Mucosa of descending colon (tissue), 3 donors: ENCODE measurements at places on chromosomes 4 and X.

DNA sequence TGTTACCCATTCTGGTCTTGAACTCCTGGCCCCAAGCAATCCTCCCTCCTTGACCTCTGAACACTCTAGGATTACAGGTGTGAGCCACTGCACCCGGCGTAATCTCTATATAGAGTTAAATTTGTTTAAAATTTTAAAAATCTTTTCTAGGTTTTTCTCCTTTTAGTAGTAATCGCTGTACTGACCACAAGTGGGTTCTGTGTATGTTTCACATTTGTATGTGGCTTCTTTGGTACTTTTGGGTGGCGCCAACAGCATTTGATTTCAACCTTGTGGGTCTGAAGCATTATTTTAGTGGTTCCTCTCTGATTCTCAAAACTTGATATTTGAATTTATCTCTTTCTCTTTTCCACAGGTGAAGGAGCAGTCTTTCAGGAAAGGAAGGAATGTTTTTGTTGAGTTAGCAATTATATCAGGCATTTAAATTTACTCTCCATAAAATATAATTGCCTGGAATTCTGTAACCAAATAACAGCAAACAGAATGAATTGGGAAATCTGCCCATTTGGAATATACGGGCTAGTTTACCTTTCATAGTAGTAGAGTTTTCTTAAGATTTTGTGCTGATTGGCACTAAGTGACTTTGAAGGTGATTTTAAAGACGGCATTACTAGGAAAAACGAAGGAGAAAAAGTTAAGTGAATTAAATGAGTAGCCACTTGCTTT is 29.5 kb downstream of the ARHGAP10 start:
- DNase-seq, result no peak

- no peak for DNase-seq
Measured at GRCh38 chrX:17809273-17809672, 51.8 kb downstream of the RAI2 start.

GRCh38 chr4:169861593-169861992 is 103.8 kb upstream of the HPF1 start:
- DNase-seq, result peak; percentile 35

GRCh38 chr4:6350646-6351045 is 81.0 kb downstream of the WFS1 start:
- no peak for DNase-seq

GRCh38 chr4:184328022-184328736 is 110.5 kb upstream of the ENPP6 start:
- no peak for DNase-seq

DNA sequence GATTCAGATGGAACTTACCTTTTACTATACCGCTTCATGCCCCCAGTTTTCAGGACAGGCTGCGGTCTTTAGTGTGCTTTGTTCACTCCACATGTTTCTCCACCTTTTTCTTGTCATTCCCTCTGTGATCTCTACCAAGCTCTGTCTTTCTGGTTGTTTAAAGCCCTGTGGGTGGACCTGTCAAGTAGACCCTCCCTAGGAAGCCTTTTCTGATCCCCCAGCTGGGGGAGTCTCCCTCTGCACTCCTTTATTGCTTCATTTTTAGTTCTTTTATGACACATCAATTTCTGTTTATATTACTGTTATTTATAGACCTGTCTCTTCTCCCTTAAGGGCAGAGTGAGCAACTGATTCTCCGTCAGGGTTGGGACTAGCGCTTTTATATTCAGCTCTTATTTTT is 150.2 kb downstream of the C4orf33 start:
- DNase-seq, result no peak

GRCh38 chrX:101407167-101407747 is 468 bp downstream of the GLA start:
- no peak for DNase-seq

DNA sequence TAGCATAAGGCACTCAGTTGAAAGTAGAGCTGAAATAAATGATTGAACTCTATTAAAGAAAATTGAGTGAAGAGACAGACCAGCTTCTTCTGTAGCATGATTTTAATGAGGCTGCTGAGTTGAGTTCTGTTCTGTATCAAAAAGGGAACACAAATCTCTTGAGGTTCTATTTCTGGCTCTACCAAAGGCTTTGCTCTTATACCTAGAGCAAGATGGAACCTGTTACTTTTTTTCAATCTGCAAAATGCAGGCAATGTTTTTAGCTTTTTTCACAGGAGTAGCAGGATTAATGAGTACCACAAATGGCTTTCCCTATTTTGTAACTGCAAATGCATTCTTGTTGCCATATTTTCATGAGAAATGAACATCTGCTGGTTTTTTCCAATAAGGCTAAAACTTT is 4.2 kb upstream of the ERVMER34-1 start:
- DNase-seq, result no peak

- no peak for DNase-seq
Measured at GRCh38 chrX:1134156-1134555, 78.3 kb downstream of the CRLF2 start.

DNA sequence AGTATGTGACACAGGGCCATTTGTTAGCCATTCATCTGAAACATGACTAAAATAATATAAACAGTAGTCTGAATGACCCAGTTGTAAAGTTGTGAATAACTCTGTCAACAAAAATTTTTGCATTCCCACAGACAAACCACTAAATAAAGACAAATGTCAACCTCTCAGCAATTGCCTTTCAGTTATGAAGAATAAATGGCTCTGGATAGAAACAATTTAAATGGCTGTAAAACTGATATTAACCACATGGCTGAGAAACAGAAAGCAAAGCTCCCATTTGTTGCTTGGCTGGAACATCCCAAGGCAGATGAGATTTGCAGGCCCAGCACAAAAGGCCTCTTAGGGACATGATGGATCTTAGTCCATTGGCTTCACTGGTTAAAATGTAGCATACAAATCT is 296.3 kb downstream of the GALNTL6 start:
- no peak for DNase-seq

DNA sequence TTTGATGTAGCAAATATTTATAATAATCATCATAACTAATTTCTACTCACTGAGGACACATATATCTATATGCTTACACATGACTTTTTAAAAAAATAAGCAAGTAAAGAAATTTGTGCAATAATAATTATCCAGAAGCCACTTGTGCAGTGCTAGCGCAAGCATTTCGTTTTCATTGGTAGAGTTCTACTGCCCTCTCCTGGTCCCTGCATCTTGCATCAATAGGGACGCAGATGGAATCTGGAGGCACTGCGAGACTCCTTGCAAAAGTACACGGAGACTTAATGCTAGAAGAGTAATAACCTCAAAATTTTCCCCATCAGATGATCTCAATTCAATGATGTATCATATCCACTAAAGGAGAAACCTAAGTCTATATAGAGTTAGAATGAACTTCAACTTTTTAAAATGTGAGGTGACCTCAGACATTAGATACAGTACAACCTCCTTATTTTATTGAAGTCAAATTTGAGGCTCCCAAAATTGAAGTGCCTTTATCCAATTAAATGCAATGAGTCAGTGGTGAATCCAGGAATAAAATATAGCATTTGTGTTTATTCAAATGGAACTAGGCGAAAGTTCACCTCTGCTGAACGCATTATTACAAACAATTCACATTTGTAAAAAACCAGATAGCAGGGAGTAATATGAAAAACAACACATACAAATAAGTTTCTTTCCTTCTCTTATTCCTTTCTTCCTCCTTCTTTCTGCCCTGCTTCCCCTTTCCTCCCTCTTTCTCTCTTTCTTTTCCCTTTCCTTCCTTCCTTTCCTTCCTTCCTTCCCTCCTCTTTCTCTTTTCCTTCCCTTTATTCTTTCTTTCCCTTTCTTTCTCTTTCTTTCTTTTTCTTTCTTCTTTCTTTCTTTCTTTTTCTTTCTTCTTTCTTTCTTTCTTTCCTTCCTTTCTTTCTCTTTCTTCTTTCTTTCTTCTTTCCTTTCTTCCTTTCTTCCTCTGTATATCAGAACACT is 450.0 kb downstream of the ANKRD50 start:
- no peak for DNase-seq

- DNase-seq, result no peak
Measured at GRCh38 chr4:119663160-119663788, 34.7 kb upstream of the PDE5A start.

- DNase-seq, result no peak
Measured at GRCh38 chr4:10079912-10080588, 36.5 kb downstream of the WDR1 start.

GRCh38 chr4:60759518-60760245 is 440.4 kb upstream of the ADGRL3 start:
- no peak for DNase-seq

GRCh38 chr4:30725562-30725961 is 5.4 kb downstream of the PCDH7 start:
- no peak for DNase-seq

- no peak for DNase-seq
Measured at GRCh38 chrX:111518667-111519066, 7.2 kb downstream of the SERTM2 start.

DNA sequence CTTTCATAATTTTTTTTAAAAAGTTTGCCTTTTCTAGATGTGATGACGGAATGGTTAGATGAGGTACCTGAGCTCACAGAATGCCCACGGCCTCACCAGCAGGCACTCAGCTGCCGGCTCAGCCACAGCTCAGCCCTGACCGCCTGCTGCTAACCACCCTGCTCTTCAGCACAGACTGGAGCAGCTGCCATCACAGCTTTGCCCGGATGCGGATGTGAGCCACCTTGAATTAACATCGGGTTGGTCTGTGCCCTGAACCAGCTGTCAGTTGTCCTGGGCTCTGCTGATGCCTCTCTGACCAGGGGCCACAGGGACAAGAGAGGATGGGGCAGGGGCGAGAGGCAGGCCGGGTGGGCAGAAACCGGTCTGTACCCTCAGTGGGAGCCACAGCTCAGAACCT is 93.3 kb downstream of the HMX1 start:
- no peak for DNase-seq

GRCh38 chr4:105719204-105719603 is 10.6 kb downstream of the GSTCD start:
- no peak for DNase-seq

DNA sequence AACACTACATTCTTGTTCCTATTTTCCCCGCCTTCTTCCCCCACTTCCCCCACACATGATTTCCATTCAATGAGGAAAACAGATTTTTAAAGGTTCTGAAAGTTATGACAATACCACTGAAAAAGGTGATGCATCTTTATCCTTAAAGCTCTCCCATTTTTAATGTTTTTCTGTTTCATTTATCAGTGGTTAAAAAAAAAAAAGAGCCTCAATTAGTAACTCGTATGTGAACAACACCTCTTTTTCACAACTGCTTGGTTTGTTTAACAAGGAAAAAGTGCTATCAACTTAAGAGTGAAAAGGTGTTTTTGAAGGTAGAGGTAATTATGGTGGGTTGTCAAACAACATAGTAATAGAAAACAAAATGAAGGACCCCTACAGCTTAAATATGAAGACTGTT is 8.2 kb upstream of the CAMK2D start:
- no peak for DNase-seq

- no peak for DNase-seq
Measured at GRCh38 chr4:185734214-185734613, 77.8 kb downstream of the SORBS2 start.

- DNase-seq, result no peak
Measured at GRCh38 chr4:188246488-188246887, 107.2 kb downstream of the TRIML1 start.

DNA sequence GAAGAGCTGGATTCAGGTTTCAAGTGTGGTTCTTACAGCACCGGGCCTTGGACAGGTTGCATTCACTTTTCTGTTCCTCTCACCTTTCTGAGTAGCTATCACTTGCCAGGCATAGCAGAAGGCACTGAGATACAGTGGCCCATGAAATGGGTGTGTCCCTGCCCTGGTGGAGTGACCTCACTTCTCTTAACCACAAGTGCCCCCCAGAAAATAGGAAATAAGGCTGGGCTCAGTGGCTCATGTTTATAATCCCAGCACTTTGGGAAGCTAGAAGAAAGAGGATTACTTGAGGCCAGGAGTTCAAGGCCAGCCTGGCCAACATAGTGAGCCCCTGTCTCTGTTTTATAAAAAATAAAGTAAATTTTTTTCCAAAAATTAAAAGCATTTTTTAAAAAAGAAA is 101.7 kb upstream of the KIT start:
- no peak for DNase-seq

DNA sequence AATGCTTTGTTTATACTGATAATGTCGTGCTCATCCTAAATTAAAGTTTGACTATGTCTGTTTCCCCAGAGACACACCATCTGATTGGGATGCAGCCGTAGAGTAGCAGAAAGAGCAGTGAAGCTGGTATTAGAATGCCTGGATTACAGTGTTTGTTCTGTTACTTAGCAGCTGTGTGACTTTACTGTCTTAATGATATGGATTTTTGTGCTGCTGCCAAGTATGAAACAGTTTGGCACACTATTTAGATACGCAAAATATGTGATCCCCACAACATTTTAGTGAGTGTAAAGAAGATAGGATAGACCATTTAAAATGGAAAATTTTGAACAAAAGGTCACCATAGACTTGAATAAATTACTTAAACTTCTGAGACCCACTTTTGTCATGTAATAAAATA is 1.2 kb upstream of the CHIC1 start:
- no peak for DNase-seq

DNA sequence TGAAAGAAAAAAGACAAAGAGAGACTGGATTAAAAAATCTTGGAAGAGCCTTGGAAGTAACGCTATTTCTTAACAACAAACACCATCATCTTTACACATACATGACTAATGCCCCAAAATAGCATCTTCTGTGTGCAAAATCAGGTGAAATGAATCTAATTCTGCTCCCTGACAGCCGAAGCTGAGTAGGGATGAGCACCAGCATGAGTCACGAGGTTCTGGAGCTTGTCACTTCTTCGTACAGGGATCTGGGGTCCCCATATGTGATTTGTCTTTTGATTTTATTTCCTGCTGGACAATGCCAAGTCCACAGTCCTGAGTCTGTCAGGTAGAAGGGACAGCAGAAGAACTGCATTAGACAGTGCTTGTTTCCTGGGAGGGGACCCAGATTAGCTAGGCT is 55.9 kb downstream of the OSTC start:
- no peak for DNase-seq

- DNase-seq, result no peak
Measured at GRCh38 chr4:60019180-60019579, 1180.9 kb upstream of the ADGRL3 start.

DNA sequence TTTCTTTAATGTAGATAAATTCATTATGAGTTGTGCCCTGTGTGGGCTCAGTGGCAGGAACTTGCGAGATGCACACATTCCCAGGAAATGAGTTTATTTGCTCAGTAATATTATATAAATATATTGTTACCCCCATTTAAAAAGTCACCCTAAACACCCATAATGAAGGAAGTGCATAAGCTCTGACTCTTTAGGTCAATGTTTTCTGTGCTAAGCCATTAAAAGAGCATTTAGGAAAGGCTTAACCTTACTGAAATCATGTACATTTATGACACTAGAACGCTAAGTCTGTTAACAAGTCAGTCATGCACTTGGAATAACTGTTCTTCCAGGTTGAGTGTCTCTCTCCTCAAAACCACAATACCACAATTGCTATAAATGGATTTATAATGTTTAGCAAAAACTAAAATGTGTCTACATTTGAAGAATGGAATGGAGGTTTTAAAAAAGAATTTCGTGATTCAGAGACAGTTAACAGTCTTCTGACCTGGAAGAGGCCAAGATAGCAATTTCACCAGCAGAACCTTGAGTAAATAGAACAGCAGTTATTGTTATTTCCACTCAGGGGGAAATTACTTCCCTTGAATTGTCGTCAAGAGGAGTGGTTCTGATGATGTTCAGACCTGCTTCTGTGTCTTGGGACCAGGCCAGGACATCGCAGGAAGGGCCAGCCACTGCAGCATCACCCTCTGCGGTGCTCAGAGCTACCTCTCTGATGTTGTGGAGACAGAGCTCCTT is 91.1 kb upstream of the VEGFC start:
- no peak for DNase-seq
